ENCODE measurements at places on chromosomes 16 and 17. TPM values are rescaled to one million over a fixed set of nuclear protein-coding genes. Genes with fewer than 3 reads are reported as not detected.

GPR142 gene
- total RNA-seq = not detected

DNA sequence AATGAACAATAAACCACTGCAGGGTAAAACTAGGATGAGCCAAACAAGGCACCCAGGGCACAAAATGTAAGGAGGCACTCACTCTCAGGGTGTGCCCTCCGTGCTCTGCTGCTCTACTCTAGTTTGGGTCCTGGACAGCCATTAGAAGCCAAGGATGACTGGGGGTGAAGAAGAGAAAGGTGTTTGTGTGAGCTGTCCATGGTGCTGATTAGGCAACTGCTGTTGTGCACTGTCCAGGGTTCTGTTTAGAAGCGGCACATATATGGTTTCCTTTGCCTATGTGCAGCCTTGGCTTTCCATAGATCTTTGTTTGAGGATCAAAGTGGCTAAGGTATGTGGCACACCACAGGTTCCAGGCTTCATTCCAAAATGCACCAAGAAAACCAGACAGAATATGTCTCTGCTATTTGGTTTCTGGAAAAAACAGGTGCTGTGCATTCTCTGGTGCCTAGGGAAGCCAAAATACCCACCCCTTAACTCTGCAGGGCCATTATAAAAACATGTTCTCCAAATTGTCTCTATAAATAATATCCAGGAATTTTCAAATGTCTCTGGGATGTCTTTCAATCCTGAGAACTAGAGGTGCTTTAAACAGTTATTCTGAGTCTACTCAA lies 123.5 kb downstream of the CBLN1 start:
- DNase-seq = no peak

C17orf100 gene
- total RNA-seq = 0.39 TPM

DNA sequence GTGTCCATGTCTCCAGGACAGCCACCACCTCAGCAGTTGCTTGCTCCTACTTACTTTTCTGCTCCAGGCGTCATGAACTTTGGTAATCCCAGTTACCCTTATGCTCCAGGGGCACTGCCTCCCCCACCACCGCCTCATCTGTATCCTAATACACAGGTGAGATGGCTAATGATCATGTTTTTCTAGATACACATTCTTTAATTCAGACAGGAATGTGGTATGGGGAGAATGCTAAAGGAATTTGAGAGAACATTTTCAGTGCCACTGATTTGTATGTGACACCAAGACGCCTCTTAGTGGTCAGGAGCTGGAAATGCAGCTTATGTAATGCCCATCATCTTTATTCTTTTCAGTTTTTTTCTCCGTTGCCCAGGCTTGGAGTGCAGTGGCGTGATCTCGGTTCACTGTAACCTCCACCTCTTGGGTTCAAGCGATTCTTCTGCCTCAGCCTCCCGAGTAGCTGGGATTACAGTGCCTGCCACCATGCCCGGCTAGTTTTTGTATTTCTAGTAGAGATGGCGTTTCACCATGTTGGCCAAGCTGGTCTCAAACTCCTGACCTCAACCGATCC lies 8.9 kb upstream of the RAPGEFL1 start:
- peak; percentile 72 for DNase-seq

KCTD19 gene
- not detected for total RNA-seq

DNA sequence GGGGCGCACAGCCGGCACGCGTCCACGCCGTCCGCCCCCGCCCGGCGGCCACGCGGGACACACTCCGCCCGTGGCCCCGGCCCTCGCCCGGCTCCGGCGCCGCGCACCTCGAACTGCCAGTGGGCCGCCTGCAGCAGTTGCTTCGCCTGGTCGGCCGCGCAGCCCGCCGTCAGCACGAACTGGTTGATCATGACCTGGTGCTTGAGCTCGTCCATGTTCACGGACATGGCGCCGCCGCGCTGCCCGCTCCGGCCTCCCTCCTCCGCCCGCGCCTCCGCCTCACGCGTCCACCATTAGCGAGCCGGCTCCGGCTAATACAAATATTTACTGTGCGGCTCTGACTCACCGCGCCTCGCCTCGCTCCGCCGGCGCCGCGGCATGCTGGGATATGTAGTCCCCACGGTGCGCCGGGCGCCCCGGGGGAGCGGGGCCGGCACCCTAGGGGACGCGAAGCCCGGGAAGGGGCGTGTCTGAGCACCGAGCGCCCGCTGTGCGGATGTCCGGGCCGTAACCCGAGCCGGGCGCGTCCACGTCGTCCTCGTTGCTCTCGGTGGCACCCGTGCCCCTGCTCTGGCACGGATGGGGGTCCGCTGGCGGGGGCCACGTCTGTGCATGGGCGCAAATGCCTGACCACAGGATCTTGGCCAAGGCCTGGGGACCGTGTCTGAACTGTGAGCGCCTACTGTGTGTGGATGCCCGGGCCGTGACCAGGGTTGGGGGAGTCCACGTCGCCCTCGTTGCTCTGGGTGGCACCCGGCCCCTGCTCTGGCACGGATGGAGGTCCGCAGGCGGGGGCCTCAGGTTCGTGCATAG lies at the start of gene UBALD1:
Gene UBALD1, minus strand, starts transcription at position 318 of the 813 bp plus-strand sequence. Its CDS starts 91 bp downstream, at position 227.
- DNase-seq = peak; percentile 75

GRCh38 chr17:12727076-12727760 lies 61.5 kb downstream of the MYOCD start:
- no peak for DNase-seq

CBX8 gene
- total RNA-seq = 4.0 TPM

SLC47A2 gene
- not detected for total RNA-seq

GRCh38 chr16:72125635-72126428 lies 32.2 kb downstream of the DHX38 start:
- DNase-seq = no peak

DNA sequence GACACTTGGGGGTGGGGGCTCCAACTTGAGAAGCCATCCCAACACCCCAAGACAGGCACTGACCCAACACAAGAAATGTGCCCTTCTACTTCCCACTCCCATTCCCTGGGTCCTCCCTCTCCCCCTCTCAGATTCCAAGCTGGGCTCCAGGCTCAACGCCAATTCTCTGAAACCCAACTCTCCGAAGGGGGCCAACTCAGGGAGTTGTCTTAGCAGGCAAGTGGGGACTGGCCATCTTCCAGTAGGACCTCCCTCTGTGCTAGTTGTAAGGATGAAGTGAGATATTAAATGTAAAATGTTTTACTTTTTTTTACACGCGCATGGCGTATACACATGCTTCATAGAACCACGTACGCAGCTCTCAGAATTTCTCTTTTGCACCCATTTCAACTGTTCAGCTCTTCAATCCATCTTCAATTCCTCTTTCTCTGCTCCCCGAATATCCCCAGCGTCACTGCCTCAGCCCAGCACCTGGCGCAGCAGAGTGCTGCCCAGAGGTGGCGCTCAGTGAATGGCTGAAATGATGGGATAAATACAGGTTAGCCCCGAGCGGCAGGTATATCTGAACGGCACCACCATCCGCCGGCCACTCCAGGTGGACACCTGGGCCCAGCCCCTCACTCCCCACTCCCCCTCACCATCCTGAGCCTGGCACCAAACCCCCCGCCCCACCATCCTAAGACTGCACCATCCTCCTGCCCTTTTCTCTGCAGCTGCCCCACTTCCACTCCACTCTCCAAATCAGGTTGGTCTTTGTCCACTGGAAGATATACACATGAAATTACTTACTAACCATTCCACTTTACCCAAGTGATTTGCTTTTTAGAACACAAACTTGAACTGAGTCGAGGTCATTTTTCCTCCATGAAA lies 43.9 kb upstream of the TNRC6C start:
- no peak for DNase-seq

DNA sequence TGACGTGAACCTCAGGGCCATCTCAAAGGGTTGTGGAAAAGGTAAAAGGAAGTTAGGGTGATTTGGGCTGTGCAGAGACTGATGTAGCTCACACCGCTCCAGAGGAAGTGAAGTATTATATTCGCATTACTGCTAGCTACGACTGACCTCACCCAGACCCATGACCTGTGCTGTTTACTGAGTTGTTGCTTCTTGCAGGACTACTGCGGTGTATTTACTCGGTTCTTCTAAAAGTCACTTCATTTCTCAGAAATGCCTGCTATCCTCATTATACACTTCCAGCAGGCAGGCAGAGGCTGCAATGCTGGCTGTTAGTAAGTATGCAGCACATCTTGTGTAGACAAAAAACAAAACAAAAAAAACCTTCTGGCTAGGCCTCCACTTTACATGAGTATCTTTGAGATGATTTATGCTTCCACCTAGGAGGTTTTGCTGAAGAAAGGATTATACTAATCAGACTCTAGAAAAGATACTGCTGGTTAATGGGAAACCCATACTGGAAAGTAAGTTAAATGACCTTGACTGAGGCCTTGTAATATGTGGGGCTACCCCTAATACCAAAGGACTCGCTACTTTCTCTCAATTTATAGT lies 76.0 kb downstream of the CREBBP start:
- no peak for DNase-seq

DNA sequence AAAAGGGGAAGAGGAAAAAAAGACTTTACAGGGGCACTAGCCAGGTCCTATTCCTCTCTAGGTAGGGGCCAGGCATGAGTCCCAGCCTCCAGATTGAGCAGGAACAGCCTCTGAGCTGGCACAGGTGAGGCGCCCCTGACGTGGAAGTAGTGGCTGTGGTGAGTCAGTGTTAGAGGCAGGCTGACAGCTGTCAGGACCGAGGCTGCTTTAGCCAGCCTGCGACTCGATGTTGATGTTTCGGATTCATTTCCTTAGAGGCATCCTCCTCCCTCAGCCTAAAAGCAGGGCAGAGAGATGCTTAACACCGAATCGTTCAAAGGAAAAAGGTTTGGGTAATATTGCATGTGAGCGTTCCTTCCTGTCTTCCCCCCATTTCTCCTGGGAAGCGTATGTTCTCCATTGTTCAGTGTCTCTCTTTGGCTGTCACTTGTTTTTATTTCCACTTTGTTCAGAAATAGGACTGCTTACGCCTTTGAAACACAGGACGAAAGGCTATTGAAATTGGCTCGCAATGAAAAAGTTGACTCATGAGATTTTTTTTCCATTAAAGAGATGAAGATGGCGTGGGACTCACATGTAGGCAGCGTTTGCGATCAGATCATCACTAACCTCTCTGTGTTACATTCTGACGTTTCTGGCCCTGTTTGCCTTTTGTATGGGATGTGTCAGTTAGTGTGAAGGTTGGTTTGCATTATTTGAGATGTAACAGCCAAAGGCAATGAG lies 1.3 kb downstream of the KIAA0513 start:
- peak; percentile 32 for DNase-seq

- no peak for DNase-seq
Observed at GRCh38 chr16:70778901-70779309, 22.1 kb downstream of the VAC14 start.

GRCh38 chr17:27928587-27928986 lies 35.4 kb upstream of the LYRM9 start:
- DNase-seq = no peak

TSNAXIP1 gene
- total RNA-seq = 0.31 TPM

DNA sequence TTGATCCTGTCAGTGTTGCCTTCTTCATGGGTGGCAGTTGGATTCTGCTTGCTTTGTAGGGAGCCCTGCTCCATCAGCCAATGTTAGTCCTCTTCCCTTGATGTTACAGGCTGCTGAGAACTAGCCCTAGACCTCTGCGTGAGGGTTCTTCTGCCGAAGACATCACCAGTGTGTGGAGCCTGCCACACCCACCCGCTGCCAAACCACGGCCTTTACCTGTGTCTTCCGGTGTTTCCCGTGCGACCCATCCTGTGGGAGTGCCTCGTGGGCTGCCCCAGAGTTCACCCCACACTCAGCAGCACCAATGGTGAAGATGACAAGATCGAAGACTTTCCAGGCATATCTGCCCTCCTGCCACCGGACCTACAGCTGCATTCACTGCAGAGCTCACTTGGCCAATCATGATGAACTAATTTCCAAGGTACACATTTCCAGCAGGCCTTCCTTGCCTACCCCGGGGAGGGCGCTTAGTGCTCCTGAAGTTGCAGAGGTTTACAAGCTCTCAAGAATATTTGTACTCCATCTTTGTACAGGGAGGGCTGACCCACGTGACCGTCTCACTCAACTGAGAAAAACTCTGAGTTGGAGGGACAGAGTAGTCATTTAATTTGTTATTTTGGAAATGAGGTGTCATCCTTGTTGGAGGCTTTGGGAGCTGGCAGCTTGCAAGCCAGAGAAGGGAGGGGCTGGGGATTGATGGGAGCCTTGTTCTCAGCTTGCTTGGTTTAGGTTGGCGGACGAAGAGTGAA lies 21.8 kb downstream of the YPEL2 start:
- DNase-seq = no peak

GRCh38 chr17:73874008-73874720 lies 229.9 kb upstream of the SDK2 start:
- DNase-seq = no peak

DNA sequence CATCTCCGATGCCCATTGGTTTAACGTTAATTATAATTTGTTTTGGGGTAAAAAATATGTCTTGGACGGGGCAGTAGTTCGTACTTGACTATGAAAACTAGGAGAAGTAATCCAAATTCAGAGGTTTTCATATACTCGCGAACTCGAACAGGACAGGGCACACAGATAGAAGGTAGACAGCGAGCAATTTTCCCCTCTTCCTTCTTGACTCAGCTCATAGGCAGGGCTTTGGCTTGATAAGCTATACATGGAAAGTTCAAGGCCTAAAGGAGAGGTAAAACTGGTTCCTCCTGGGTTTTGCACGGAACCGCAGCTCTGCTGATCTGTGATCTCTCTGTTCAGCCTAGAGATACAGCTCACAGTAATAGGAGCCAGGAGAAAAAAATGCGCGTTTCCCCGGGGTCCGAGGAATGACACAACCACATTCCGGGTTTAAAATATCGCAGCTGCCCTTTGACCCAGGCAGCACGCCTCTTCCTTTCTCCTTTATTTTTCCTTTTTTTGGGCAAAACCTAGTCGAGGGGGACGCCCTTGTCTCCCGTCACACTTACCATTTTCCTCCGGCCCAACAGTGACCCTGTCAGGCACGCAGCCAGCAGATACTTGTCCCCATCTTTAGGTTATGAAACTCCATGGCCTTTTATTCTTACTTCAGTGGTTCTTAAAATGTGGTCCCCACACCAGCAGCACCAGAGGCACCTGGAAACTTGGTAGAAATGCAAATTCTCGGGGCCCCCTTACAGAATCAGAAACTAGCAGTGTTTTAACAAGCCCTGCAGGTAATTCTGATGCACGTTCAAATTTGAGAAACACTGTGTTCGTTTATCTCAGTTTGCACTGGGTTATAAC lies 1.7 kb upstream of the LASP1 start:
- no peak for DNase-seq

- DNase-seq = no peak
Observed at GRCh38 chr17:30550512-30551273, 73.5 kb downstream of the GOSR1 start.

DNA sequence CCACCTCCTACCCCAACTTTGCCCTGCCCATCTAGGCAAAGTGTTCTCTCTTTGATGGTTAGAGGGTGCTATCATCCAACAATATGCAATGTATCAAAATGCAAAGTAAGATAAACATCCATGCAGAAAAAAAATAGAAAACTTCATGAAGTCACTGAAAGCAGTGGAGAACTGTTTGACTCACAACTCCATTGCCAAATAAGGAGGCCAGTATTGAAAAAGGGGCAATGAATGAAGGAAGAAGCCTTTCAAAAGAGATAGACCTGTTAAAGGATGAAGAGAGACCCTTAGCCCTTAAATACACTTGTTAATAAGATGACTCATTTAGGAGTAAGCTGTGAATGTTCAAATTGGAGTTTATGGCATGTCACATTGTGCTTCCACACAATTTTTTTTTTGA lies 13.0 kb downstream of the FA2H start:
- no peak for DNase-seq
